ENCODE measurements at places on chromosomes 1 and 21.

DNA sequence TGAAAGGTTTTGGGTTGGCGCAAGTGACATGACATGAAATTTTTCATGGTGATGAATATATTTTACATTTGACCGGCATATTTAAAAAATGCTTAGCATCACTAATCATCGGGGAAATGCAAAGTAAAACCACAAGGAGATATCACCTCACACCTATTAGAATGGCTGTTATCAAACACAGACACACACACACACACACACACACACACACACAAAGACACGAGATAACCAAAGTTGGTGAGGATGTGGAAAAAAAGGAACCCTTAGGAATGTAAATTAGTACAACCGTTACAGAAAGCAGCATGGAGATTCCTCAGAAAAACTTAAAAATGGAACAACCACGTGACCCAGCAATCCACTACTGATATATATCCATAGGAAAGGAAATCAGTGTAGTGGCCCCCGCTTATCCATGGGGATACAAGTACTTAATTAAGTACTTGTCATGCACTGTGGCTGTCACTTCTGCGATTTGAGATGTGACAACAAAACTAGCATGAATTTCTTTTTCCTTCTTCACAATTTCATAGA lies 15.9 kb upstream of the PRELP start:
- no peak for DNase-seq

DNA sequence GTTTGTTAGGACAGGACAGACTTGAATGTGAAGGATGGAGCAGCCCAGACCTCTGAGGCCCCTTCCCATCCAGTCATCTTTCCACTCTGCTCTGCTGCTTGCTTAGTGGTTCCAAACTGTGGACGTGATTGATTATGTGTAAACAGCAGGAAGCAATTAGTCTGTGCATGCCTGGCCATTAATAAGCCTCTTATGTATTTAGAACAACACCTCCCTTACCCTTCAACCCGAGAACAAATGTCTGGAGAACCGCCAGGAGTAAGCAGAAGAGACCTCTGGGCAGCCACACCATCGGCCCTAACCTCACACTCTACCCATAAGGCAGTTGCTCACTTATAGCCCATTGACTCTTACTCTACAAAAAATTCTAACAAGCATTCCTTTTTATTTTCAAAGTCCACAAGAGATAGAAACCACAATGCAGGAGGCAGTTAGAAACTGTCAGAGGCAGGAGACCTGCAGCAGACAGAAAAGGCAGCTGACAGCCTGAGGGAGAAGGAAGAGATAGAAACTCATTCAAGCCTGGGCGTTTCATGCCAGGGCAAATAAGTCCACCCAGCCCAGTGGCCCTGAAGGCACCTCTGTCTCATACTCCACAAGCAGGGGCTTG lies 5.8 kb upstream of the EPHA8 start:
- DNase-seq = peak; percentile 44

DNA sequence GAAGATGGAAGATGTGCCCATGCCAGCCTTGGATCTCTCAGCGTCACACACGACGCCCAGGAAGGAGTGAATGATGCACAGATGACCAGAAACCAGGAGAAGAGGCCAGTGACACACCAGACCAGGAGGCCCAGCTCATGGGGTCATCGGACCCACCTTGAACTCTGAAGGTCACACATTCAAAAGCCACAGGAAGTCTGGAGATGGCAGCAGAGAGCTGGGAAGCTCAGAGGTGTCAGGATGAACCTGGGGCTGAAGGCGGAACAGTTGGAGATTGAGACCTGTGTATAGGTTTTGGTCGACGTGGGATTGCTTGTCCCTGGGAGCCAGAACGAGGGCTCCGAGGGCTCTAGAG lies 43.6 kb downstream of the SLC19A1 start:
- DNase-seq = no peak

GRCh38 chr1:50097021-50097679 lies 11.6 kb upstream of the ELAVL4 start:
- no peak for DNase-seq

DNA sequence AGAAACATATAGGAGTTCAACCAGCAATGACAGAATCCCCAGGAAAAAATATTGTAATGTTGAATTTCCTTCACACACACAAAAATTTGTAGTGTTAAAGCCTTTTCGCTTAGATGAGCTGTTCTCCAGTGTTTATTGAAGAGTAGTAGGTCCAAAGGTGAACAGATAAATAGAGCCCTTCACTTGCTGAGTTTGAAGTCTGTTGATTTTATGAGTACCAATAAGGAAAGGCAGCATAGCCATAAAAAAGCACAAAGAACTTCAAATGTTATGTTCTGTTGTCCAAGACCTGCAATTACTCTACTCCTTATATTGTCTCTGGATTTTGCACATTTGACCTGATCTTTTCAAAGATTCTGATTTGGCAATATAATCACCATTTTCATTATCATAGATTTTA lies 362.7 kb upstream of the B3GALT2 start:
- no peak for DNase-seq

DNA sequence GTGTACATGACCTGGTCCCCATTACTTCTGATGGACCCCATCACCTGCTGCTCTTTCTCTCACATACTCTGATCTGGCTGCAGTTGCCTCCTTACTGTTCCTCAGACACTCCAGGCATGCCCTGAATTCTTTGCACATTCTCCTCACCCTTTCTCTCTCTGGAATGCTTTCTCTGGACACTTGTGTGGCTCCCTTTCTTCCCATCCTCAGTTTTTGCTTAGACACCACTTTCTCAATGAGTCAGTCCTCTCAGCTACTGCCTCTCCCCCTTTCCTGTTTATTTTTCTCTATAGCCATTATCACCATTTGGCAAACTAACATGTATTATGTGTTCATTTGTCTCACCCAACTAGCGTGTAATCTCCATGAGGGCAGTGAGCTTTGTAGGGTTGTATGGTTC lies 28.1 kb downstream of the PLXNA2 start:
- no peak for DNase-seq

Measured in NCI-H345 (cell line).